ENCODE measurements at places on chromosomes 11 and 22.

- no peak for DNase-seq
Measured at GRCh38 chr11:60370252-60370810, 8.0 kb upstream of the MS4A7 start.

- no peak for DNase-seq
Measured at GRCh38 chr11:9095421-9095820, 4.0 kb upstream of the SCUBE2 start.

- DNase-seq = no peak
Measured at GRCh38 chr11:69647761-69648497, 7.0 kb downstream of the CCND1 start.

DNA sequence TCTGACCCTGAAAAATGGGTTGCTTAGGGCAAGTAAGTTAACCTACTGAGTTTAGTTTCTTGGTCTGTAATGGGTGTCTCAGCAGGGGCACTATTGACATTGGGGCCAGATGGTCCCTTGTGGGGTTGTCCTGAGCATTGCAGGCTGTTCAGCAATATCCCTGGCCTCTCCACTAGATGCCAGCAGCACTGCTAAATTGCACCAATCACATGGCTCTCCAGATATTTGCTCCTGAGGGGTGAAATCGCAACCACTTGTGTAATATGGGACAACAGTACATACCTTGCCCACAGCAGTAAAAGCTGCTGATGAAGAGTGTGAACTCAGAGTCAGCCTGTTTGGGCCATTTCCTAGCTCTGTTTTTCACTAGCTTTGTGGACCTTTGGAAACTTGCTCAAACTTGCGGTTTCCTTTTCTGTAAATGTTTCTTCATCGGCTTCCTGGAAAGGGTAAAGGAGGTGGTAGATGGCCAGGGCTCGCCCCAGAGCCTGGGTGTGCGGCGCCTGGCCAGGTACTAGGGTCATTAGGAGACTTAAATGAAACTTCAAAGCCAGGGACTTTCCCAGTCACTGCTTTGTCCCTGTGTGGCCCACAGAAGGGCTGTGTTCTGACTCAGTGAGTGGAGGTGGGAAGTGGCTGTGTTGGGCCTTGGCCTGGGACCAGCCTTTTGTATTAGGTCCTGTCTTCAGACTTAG lies 13.0 kb downstream of the NCF4 start:
- no peak for DNase-seq

GRCh38 chr11:20671856-20672546 lies 2.6 kb downstream of the NELL1 start:
- no peak for DNase-seq

- no peak for DNase-seq
Measured at GRCh38 chr22:24460418-24461089, 33.2 kb downstream of the ADORA2A start.

GRCh38 chr11:133988686-133989410 lies 32.1 kb upstream of the IGSF9B start:
- DNase-seq = no peak

DNA sequence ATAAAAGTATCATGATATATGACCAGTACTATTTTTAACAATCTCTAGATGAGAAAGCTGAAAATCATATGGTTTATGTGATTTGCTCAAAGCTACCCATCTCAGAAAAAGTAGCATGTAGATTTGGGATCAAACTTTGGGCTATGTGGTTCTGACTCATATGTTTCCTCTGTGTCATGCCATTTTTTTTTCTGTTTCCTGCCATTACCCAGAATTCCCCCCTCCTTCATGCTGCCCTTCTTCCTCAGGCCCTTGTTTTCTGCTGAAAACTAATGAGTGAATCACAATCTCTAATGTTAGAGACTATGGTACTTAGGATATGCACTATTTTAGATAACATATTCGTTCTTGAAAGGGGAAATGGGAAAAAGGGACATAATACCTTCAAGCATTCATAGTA lies 80.7 kb downstream of the JRKL start:
- no peak for DNase-seq

DNA sequence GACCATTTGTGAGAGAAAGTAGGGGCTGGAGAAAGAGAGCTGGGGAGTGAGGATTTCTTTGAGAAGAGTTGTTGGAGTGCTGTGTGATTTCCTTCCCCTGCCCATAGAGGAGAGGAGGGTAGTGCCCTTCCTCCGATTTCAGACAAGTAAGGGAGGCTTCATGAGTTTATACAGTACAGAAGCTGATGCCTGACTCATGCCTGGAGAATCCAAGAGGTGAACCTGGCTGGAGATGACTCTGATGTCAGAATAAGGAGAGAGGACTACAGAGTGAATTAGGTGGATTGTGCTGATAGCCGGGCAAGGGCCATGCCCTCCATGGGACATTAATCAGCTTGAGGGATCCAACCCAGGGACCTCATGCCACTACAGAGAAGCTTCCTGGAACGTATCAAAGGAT lies 91.6 kb downstream of the FAR1 start:
- no peak for DNase-seq

- DNase-seq = no peak
Measured at GRCh38 chr22:18056161-18056666, 21.6 kb upstream of the PEX26 start.

DNA sequence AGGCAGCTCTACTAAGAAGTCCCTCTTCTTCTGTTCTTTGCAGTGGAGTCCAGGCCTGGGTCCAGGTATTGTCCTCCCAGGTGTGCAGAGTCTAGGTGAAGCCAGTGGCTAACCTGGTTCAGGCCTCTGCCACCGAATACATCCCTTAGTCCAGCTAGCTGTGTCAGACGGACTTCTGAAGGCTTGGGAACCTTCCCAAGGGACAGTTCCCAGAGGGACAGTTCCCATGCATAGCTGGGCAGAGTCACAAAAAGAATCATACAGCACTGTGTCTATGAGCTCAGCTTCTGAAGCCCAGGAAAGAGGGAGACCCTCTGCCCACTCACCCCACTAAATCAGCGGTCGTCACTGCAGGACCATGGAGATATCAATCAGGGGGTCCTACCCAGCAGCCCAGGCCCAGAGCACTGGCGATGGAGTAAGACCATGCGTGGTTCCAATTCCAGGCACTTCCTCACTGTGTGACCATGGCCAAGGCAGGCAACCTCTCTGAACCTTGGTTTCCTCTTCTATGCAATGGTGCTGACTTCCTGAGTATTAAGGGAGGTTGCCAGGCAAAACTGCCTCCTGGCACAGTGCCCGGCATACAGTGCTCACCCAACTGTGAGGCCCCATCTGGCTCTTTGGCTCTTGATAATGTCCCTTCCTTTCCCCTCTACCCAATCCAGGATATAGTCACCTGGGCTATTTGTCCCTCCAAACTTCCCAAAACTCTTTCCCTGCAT lies 3.4 kb downstream of the MS4A10 start:
- no peak for DNase-seq

DNA sequence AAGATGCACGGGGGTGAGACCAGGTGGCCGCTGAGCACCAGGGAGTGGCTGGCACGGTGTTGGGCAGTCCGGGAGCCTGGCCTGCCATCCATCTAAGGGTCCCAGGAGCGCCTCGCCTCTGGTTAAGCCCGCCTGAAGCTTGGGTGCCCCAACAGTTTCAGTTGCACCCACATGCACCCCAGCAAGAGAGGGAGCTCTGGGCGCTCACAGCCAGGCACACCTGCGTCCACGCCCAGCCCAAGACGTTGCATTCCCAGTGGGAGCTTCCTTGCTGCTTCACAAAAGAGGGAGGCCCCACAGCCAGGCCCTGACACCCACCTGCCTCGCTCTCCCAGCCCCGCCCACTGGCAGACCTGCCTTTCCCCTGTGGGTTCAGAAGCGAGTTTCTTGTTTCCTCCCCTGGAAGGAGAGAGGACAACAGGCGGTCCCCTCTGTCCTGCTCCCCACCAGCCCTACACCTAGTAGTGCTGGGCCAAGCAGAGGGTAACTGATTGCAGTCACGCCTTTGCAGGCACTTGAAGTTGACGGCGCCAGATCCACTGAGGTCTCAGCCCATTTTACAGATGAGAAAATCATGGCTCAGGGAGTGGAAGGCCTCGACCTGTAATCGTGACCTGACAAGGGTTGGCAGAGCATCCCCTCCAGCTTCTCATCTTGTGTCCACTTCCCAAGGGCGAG lies 35.4 kb downstream of the OSBPL5 start:
- DNase-seq = no peak

DNA sequence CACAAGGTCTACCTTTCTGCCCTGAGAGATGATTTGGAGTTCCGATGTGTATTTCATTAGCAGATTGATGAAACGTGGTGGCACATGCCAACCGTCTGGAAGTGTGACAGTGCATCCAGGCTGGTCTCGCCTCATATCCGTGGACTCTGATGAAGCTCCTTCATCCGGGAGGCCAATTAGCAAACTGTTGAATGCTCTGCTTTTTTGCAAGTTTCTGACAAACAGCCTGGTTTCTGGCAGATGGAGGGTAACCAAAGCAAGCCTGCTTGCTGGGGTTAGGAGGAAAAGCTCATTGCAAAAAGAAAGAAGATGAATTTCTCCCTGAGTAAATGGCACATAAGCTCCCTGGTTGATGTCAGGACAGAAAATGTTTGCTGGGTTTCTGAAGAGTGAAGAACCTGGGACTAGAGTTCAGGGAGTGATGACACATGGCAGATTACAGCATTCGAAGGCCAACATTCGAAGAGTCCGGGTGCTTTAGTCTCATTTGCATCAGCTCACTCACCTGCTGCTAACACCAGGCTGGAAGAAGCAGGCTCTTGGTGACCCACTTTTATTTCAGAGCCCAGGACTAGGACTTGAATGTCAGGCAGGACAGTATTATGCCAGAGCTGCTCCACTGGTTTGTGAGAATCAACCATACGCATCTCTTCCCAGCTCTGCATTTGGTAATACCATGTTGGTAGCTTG lies 135.9 kb upstream of the TTC12 start:
- no peak for DNase-seq

GRCh38 chr11:62501432-62501891 lies 45.1 kb downstream of the AHNAK start:
- no peak for DNase-seq

- DNase-seq = no peak
Measured at GRCh38 chr22:28999510-28999909, 62.1 kb downstream of the C22orf31 start.

DNA sequence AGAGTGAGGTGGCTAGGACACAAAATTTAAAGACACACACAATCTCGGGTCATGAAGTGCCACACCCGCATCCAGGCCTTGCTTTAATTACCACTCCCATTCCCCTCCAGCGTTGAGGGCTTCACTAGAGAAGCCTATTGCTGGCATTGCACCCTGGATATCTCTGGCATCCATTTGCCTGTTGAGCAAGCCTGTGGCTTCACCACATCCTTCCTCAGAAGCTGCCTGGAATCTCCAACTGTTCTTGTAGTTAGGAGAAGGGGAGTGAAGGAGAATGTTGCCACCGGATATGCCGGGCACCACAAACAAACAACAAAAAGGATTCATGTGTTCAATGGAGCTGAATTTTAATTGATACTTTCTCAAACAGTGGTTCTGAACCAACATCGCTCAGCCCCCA lies 34.4 kb upstream of the RCN1 start:
- DNase-seq = no peak

DNA sequence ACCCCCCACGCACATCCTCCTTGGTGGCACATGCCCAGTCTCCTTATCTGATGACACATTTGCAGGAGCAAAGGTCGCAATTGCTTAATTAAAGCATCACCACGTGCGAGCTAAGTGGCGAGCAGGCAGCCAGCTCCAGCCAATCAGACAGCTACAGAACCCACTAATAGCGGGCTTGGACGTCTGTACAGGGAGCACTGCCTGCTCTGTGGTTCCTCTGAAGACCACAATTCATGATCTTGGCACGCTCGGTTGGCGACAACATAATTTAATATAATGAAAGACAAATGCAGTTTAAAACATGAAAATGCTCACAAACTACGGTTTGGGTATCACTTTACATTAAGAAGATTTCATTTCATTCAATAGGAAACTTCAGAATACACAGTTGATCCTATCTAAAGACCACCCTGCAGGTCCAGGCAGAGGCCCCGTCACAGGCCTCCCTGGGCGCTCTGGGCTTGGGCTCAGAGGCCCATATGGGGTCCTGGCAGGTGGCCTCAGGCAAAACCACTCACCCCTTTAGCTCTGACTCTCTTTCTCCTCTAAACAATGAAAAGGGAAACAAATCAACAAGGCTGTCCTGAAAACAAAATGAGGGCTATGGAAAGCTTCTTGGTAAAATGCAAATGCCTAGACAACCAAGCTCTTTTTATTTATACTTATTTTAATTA lies 10.4 kb downstream of the PACSIN2 start:
- no peak for DNase-seq

DNA sequence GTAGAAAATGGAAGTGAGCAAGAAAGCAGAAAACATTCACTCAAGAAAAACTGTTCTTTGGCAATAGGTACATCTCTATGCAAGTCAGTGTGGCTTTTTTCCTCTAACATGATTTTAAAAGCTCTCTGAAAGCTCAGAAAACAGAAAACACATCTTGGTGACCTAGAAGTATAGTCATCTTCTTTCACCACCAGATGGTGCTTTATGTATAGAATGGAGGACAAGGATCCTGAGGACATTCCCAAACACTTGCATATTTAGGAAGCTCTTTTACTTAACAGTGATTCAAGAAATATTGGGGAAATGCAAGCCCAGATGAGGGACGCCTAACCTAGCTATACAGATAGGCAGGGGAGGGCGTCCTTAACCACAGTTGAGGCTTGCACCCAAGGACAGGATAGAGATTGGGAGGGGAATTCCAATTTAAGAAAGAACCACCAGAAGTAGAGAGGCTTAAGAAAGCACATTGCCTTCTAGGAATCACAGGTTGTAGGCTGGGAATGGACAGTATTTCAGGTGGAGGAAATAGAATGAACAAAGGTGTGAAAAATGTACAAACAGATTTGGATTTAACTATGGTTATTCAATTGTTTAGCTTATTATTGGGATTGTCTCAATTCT lies 13.8 kb upstream of the CCDC81 start:
- no peak for DNase-seq

DNA sequence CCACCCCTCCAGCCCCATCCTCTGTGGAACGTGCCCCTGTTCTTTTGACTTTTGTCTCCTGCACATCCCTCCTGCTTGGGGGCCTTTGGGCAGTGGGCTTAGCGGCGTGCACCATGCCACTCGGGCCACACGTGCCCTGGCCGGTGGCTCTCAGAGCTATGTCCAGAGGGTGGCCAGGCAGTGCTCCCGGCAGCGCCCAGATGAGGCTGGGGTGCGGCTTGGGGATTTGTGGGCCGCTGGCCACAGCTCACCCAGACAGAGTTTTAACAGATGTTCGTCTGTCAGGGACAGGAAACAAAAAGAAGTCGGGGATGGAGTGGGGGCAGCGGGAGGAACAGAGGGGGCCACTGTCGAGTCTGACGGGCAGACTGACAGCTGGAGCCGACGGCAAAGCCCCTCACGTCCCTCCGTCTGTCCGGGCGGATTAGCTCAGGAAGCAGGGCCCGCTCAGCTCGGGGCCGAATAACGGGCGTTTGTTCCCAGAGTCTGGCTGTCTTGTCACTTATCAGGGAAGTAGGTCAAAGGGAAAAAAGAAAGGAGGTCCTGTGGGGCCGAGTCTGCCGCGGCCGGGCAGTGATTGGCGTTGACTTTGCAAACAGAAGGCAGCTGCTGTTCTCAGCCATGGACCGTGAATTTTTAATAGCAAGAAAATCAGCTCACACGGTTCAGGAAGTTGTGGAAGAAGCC lies 61.6 kb downstream of the LRP5 start:
- no peak for DNase-seq

DNA sequence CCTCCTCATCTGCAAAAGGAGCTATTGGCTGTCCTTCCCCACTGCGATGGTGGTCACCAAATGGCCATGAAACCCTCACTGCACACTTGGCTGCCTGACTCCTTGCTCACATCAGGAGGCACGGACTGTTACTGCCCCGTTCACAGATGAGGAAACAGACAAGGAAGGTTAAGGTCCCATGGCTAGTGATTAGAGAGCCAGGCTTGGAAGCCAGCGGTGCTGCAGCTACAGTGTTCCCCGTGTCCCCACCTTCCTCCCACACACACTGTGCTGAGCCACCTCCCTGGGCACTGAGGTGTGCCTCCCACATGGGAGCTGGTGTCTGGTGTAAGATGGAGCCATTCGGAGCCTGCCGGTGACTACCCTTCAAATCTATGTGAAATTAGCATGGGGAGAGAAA lies 2.6 kb downstream of the ARHGAP8 start:
- DNase-seq = no peak

All from effector memory CD8-positive, alpha-beta T cell (primary cell).